Spleen (tissue), 13 donors: ENCODE measurements at places on chromosomes 4 and X. TPM values are rescaled to one million over a fixed set of nuclear protein-coding genes. Genes with fewer than 3 reads are reported as not detected.

- DNase-seq = no peak
Measured at GRCh38 chrX:154819771-154820341, 14.6 kb upstream of the MPP1 start.

GRCh38 chr4:38791010-38791409 lies 8.2 kb upstream of the TLR10 start:
- no peak for DNase-seq

DNA sequence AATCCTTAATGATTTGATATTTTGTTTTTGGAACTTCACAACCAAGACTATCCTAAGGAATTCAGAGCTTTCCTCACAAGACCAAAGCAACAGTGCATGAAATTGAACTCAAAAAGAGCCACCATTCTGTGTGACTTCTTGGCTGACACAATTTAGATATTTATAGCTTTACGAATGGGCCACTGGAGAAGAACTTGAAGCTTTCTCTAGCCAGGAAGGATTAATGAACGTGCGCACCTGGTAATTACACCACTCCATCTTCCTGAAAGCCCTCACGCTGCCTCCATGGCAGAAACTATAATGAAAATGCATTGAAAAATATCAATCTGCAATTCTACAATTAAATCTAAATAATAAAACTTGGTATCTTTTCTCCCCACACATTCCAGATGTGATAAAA lies 1057.8 kb downstream of the DMD start:
- DNase-seq = no peak

Gene RBM46
- not detected for polyA plus RNA-seq

- no peak for DNase-seq
Measured at GRCh38 chrX:46876901-46877300, 35.3 kb upstream of the JADE3 start.

Gene ZNF182
- 4.8 TPM for polyA plus RNA-seq

- DNase-seq = no peak
Measured at GRCh38 chrX:124646403-124646802, 300.0 kb downstream of the SH2D1A start.

Gene NPY1R
- 10.8 TPM for polyA plus RNA-seq

GRCh38 chr4:87734084-87734483 lies 65.3 kb upstream of the IBSP start:
- DNase-seq = no peak

DNA sequence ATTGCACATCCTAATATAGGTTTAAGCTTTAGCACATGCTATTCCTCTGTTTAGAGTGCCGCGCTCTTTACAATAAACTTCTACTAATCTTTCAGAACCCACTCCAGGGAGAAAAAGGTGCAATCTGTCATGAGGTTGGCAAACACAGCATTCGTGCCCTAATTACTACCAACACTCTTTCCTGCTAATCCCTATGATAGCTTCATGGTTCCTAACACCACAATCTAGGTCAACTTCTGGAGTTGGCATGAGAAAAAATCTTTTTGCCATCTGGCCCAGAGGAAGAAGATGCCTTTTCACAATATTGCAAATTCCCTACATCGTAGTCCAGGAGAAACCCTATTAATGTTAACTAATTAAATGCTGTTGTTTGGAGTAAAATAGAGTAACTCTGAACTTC lies 39.6 kb downstream of the TMA16 start:
- DNase-seq = no peak

DNA sequence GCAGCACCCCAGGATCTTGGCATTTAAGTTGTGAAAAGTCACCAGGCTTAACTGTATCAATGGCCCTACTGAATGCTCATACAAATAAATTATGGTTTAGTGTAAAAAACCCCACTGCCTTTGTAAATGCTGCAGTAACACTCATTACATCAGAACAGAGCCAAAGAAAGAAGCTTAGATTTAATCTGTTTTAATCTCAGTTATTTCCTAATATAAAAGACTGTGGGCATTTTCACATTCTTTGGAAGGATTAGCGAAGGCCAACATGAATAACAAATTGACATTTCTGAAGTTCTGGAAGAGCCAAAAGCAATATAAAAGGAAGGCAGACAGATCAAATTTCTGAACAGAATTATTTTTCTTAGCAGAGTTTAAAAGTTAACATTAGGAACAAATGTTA lies 140.0 kb upstream of the HCCS start:
- DNase-seq = no peak

DNA sequence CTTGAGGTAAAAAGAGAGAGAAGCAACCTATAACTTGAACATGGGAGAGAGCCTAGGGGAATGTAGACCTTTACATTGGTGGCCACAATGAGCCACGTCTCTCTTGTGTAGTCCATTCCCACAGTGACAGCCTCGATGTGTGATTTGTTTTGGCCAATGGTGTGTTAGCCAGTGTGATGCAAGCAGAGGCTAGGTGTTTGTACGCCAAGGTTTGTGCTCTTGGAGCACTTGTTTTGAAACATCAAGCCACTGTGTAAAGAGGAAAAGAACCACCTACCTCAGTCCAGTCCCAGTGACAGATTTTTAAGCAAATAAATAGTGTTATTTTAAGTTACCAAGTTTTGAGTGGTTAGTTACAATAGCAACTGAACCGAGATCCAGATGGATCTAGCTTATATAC lies 23.9 kb upstream of the TMEM192 start:
- DNase-seq = no peak

DNA sequence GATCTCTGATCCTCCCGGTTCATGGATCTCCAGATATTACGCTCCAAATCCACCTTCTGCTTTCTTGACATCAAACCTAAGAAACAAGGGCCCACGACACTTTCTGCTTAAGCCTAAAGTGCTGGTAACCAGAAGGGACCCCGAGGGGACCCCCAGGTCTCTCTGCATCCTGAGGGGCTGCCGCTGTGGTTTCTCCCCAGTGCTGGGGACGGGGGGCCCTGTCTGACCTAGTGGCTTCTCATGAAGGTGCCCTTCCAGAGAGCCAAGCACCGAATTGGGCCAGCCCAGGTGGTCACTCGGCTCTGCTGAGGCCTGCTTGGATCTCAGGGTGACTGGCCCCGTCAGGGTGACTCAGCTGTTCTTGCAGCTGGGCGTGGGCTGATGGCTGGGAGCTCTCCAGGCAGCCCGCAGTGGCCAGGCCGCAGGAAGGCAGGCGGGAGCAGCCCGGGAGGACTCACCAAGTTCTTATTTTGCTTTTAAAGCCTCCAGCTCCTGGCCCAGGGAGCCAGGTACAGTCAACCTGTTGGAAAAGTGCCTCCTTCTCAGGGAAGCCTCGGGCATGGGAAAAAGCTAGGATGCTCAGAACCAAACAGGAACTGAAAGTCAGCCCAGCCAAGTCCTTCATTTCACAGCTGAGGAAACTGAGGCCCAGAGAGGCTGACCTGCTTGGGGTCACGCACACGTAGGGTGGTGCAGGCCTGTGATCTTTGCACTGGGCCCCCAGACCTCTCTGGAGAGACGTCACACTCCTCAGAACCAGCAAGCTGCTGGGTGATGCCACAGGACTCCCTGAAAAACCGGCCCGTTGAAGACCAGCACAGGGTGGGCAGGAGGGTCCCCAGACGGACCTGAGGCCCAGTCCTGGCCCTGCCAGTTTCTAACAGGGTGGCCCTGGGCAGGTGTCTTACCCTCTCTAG lies 16.7 kb downstream of the BLOC1S4 start:
- no peak for DNase-seq

Gene MAGEA2B
- not detected for polyA plus RNA-seq
